AG10803 (cell line): ENCODE measurements at places on chromosomes 2 and 18.
A peak's percentile ranks its signal among the peaks of the same experiment; 100 is the strongest.

DNA sequence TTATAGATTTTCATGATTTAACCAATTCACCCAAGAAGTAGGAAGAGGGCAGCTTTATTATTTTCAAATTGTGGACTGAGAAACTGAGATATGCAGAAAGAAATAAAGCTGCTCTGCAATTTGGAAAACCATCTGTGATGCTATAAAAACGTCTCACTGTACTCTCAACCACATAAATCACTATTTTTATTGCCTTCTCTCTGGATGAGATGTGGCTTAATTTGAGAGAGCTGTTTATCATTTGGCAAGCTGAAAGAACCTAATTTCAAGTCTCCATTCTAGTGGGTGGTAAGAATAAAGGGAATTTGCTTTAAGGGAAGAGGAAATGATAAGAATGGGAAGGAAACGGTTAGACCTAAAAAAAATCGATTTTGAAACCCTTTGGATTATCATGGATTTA, 49.9 kb upstream of the CYP1B1 start:
- peak; percentile 43 for DNase-seq

DNA sequence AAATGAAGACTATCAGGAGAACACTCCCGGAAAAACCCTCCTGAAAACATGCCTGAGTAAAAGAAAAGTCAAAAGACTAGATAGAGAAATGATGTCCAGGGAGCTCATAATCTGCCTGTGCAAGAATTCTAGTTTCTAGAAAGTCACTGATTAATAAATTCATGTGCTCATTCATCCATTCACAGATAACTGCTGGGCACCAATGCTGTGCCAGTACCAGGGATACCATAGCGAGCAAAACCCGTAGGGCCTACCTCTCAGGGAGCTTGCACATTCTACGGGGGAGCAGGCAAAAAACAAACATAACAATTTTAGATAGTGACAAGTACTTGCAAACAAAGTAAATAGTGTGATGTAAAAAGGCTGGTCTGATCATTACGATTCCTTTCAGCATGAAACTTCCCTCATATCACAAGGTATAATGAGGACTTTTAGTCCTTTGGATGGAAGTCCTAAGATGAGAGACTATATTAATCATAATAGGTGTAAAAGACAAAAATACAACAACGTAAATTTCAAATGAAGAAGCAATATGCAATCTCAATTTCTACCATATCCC, 289.9 kb downstream of the AFF3 start:
- DNase-seq = no peak

DNA sequence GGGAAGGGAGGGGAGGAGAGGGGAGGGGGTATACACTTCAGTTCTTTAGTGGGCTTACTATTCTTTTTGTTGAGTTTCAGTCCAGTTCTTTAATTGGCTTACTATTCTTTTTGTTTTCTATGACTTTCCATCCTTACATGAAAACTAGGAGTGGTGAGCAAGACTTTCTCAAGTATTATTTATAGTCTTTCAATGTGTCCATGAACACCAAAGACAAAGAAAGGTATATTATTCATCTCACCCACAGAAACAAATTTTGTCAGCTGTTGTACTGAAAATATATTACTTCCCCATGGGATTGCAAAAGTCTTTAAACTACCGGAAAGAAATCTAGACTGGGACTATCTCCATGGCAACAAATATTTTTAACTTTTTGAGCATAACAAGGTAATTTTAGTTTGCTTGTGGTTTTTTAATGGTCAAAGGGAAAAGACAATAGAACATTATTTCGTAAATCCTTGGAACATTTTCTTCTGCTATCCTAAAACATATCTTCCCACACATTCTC, 17.6 kb downstream of the ADAM17 start:
- DNase-seq = peak; percentile 97

GRCh38 chr18:10690366-10690765, 164.5 kb downstream of the NAPG start:
- DNase-seq = no peak

GRCh38 chr2:30797381-30798015, 9.7 kb downstream of the CAPN13 start:
- no peak for DNase-seq

GRCh38 chr2:110828330-110828729, 96.0 kb downstream of the ACOXL start:
- DNase-seq = no peak

DNA sequence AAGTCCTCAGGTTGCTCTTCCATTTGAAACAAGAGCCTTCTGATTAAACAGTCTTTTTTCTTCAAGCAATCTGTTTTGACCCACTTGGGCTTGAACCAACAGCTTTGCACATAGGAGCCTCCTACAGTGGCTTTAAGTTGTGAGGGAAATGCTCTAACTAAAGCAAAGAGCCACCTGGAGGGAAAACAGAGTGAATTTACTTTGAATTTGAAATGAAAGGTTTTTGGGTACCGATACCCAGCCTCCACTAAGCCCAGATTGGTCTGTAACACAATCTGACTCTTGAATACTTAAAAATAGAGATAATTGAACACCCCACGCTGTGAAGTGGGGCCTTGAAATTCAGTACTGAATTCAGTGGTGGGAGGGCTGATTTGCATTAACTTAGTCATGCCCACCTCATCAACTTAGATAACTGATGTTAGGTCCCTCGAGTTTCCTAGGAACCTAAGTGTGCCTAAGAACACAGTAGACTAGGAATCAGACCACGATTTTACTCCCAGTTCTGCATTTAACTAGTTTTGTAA, 56.3 kb upstream of the ACVR1C start:
- no peak for DNase-seq

GRCh38 chr2:230682546-230682945, 30.1 kb upstream of the CAB39 start:
- no peak for DNase-seq

DNA sequence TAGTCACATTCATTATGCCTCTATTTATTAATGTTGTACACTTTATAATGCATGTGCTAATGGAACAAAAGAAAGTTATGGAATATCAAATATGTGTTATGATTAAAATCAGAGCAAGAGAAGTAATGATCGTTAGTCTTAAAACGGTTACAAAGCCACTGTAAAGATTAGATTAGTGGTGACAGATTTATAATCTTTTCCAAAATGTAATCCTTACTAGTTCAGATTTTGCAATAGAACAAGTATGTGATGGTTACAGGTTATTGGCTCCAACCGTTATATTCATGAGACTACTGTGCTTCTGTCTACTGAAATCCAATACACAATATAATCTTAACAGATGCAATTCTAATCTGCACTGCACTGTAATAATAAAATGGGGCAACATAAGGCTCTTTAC, 180.6 kb downstream of the ZNF521 start:
- DNase-seq = peak; percentile 13

GRCh38 chr2:120867290-120868241, 131.9 kb downstream of the GLI2 start:
- peak; percentile 75 for DNase-seq

- no peak for DNase-seq
Measured at GRCh38 chr2:40773291-40773690, 321.4 kb upstream of the SLC8A1 start.

- peak; percentile 26 for DNase-seq
Measured at GRCh38 chr2:159939946-159940345, 122.5 kb downstream of the PLA2R1 start.

- DNase-seq = peak; percentile 65
Measured at GRCh38 chr2:240224676-240225075, 84.2 kb upstream of the OTOS start.

GRCh38 chr2:108586116-108586515, 51.8 kb downstream of the LIMS1 start:
- DNase-seq = no peak

DNA sequence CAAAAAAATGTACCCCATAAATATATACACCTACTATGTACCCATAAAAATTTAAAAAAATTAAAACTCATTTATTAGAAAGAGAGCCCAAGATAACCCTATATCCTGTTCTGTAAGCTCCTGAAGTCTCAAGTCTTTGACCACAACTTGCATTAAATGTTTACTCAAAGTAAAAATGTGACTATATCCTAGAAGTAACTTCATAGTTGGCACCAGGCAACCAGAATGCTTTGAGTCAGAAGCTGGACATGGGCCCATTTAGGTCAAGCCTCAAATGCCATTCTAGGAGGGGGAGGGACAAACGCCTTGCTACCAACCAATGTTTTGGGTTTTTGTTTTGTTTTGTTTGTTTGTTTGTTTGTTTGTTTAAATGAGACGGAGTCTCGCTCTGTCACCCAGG, 9.3 kb upstream of the TBC1D8 start:
- peak; percentile 56 for DNase-seq

DNA sequence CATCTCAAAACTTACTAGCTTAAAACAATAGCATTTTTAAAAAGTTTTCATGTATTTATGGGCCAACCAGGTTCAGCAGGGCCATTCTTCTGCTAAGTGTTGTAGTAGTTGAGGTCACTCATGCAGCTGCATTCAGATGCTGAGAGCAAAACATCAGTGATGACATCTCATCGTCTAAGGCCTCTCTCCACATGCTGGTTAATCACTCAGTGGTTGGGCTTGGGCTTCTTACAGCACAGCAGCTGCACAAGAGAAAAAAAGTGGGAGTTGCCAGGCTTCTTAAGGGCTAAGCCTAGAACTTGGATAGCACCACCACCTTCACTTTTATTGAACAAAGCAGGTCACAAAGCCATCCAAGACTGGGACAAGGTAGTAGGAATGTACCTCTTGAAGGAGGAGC, 190.3 kb downstream of the IRS1 start:
- peak; percentile 85 for DNase-seq

DNA sequence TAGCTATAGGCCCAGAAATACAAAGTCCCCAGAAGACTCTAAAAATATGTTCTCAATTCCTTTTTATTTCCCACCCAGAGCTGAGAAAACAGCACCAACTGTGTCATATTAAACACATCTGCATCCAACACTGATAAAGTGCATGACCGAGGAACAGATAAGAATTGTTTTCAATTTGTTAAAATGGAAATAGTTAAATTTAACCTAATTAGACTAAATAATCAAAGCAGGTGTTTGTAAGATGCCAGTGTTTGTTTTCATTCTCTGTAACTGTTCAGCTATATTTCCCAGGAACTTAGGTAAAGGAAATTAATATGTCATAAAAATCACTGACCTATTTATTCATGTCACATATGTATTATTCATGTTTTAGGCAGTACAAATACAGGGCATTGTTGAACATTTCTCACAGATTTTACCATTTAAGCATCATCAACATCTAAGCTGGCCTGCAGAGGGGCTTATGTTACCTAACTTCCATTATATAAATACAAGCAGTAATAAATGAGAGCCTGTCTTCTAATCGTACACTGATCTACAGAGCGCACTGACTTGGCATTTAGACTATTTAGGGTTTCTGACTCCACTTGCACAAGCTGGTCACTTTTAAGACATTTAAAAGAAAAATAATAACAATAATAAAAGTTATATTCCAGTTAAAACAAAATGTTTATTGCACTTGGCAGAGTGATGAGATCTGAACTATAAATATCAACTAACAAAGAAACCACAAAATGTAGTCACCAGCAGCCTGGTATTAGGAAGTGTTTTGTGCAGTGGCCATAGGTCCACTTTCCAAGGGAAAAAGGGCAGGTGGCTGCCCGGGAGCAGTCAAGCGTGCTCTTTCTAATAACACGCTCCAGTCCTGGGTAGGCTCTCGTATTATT, 86.6 kb upstream of the ZFP36L2 start:
- peak; percentile 63 for DNase-seq

DNA sequence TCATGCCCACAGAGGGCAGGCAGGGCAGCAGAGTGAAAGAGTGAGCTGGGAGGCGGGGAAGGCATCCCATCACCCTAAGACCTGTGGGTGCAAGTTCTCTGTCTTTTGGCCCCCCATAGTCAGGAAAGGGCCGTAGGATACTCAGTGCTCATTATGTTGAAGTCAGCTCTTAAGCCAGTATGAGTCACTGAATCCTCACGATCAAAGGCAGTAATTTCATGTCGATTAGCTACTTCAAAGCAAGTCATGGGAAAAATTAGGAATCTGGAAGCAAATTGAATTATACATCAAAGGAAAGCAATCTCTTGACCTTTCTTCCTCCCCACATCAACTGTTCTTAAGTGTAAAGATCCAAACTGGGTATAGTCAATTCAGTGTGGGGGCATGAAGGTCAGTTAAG, 178.9 kb downstream of the FHOD3 start:
- DNase-seq = no peak

GRCh38 chr2:146989741-146990140, 855.1 kb upstream of the ACVR2A start:
- DNase-seq = no peak

DNA sequence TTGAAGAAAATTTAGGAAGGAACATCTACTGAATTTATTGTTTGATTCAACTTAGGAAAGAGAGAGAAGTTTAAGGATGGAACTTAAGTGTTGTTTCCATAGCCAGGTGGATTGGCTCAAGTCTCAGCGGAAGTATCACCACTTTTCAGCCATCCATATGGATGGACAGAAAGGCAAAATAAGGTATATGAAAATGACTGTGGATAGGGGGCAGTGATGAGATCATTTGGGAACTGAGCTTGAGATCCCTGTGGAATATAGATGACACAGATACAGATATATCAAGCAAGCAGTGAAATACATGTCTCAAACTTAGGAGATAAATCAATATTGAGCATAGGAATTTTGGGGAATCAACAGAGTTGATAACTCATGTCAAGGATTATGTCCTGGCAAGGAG, 1462.7 kb upstream of the NXPH2 start:
- DNase-seq = no peak

GRCh38 chr2:164917296-164917903, 37.9 kb downstream of the SLC38A11 start:
- peak; percentile 27 for DNase-seq

- DNase-seq = no peak
Measured at GRCh38 chr2:4085186-4085585, 381.8 kb downstream of the DCDC2C start.

- no peak for DNase-seq
Measured at GRCh38 chr2:60499651-60500265, 53.7 kb downstream of the BCL11A start.

DNA sequence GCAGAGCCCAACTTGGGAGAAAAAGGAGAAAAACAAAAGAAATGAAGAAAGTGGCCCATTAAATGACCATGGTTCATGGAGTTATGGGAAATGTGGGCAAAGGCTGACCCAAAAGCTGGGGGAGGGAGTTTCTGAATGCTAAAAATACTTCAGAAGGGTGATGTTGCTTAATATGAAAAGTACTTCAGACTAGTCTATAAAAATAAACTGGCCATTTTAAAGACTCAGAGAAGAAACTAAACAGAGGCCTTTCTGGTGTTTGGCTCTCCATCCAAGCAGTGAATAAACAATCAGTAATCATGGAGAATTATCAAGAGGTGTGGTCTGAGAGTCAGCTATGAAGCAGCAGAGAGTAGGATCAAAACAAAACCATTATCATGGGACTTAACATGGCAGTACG, 160.8 kb upstream of the MAPRE2 start:
- no peak for DNase-seq

DNA sequence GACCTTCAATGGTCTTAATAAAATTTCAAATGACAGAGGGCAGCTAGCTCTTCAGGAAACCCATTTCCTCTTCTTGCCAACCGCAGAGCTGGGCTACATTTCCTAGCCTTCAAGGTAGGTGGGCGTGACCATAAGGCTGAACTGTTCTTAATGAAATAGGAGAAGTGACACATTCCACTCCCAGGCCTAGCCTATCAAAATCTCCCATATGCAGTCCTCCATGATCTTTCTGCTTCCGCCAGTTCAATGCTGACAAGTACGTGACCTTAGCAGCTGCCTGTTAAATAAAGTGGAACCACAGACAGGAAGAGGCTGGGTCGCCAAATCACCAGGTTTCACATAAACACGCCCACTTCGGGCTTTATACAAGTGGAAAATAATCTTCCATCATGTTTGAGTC, 13.2 kb downstream of the SERPINE2 start:
- DNase-seq = no peak
